ENCODE measurements at places on chromosomes 3 and 15. TPM values are rescaled to one million over a fixed set of nuclear protein-coding genes. Genes with fewer than 3 reads are reported as not detected.
A peak's percentile ranks its signal among the peaks of the same experiment; 100 is the strongest.

NANOGP8 gene
- not detected for total RNA-seq

MORC1 gene
- total RNA-seq, result not detected

XCR1 gene
- total RNA-seq, result not detected

AHSG gene
- total RNA-seq, result not detected

BHLHE40 gene
- 45.8 TPM for total RNA-seq

GHRL gene
- total RNA-seq, result not detected

TMC3 gene
- not detected for total RNA-seq

TRH gene
- total RNA-seq, result not detected

ADGRG7 gene
- total RNA-seq, result not detected

MAGEL2 gene
- total RNA-seq, result not detected

PAK6 gene
- total RNA-seq, result 0.67 TPM

BUB1B gene
- total RNA-seq, result 0.89 TPM

TGM4 gene
- total RNA-seq, result not detected

DNA sequence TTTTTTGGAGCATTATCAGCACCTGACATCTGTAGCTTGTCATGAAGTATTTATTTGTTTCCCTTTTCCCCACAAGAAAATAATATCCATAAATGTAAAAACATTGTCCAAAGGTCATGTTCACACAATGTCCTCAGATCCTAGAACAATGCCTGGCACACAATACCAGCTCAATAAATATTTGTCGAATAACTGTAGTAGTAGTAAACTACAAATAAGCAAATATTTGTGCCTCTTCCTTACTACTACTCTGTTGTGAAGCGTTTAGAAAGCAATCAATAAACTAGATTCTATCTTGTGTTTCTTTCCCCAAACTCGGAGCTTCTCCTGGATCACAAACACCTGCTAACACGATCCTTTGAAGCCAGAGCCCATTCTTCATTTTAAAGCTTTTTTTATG is 459.6 kb upstream of the NECTIN3 start:
- no peaks in the 10 kb centered on the region for H3K36me3 ChIP-seq
- no peak overlapping the region for H3K4me3 ChIP-seq
- no peak overlapping the region for H3K27ac ChIP-seq
- H3K4me1 ChIP-seq, result no peaks in the 10 kb centered on the region
- DNase-seq, result no peak

GRCh38 chr3:72279631-72280041 is 494.7 kb upstream of the PROK2 start:
- no peak overlapping the region for H3K27ac ChIP-seq
- no peak overlapping the region for H3K4me3 ChIP-seq
- no peaks in the 10 kb centered on the region for H3K27me3 ChIP-seq
- no peak for DNase-seq

GRCh38 chr15:85463976-85464375 is 83.6 kb downstream of the AKAP13 start:
- no peak overlapping the region for H3K27ac ChIP-seq
- H3K4me3 ChIP-seq, result no peak overlapping the region
- no peaks in the 10 kb centered on the region for H3K27me3 ChIP-seq
- H3K4me1 ChIP-seq, result peaks cover 7% of the 10 kb centered on the region
- no peaks in the 10 kb centered on the region for H3K36me3 ChIP-seq

DNA sequence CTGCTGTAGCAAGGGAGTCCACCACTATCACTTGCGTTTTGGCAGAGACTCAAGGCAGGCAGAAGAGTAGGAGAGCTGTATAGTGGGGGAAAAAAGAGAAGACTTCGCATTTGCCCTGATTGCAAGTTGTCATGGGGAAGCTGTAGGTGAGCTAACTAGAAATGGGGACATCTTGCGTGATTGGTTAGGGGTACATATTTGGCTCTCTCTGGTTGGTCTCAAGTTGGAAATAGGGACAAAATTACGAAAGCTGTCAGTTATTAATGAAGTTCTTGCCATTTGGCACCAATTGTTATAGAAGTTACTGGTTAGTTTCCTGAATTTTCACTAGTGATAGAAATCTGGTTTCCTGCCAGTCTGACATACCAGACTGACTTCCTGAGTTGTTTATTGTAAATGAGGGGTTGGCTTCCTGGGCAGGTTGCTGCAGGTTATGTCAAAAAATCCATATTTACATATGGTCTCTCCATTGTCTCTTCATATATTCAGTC is 8.2 kb upstream of the SENP7 start:
- peak; percentile 64 for DNase-seq
- peak overlapping the region; percentile 5 for H3K4me3 ChIP-seq
- no peaks in the 10 kb centered on the region for H3K36me3 ChIP-seq
- no peaks in the 10 kb centered on the region for H3K27me3 ChIP-seq
- peaks cover 57% of the 10 kb centered on the region for H3K4me1 ChIP-seq
- H3K27ac ChIP-seq, result peak overlapping the region; percentile 56

- peaks cover 10% of the 10 kb centered on the region for H3K4me1 ChIP-seq
- H3K27ac ChIP-seq, result no peak overlapping the region
- no peaks in the 10 kb centered on the region for H3K36me3 ChIP-seq
- H3K27me3 ChIP-seq, result peaks cover 24% of the 10 kb centered on the region
These were observed 18.4 kb downstream of the SPATA12 start for GRCh38 chr3:57078635-57079473.

- H3K36me3 ChIP-seq, result no peaks in the 10 kb centered on the region
- H3K4me3 ChIP-seq, result no peak overlapping the region
- DNase-seq, result no peak
- no peak overlapping the region for H3K27ac ChIP-seq
- H3K4me1 ChIP-seq, result no peaks in the 10 kb centered on the region
- no peaks in the 10 kb centered on the region for H3K27me3 ChIP-seq
These were observed 14.4 kb downstream of the GK5 start for GRCh38 chr3:142211034-142211433.

- H3K27me3 ChIP-seq, result peaks cover 9% of the 10 kb centered on the region
- peak overlapping the region; percentile 71 for H3K27ac ChIP-seq
- H3K4me1 ChIP-seq, result peaks cover 18% of the 10 kb centered on the region
- H3K36me3 ChIP-seq, result peaks cover 5% of the 10 kb centered on the region
These were observed 584 bp upstream of the LARS2 start for GRCh38 chr3:45387636-45388348.

DNA sequence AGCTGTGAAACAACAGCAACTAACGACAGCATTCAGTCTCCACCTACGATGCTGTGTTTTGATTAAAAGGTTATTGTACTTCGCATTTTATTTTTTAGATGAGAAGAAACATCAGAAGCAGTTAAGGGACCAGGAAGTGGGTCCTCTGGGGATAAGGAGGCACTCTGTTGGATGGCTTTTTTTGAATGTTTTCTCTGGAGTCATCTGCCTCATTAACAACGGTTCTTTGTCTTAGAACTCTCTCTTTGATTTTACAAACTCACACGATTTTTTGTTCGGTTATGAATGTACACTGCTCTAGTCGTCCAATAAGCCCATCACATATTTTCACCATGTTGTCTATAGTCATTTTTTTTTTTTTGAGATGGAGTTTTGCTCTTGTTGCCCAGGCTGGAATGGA is 36.0 kb upstream of the ARPIN start:
- no peak for DNase-seq
- no peaks in the 10 kb centered on the region for H3K4me1 ChIP-seq
- no peak overlapping the region for H3K4me3 ChIP-seq
- no peaks in the 10 kb centered on the region for H3K27me3 ChIP-seq
- H3K27ac ChIP-seq, result no peak overlapping the region

DNA sequence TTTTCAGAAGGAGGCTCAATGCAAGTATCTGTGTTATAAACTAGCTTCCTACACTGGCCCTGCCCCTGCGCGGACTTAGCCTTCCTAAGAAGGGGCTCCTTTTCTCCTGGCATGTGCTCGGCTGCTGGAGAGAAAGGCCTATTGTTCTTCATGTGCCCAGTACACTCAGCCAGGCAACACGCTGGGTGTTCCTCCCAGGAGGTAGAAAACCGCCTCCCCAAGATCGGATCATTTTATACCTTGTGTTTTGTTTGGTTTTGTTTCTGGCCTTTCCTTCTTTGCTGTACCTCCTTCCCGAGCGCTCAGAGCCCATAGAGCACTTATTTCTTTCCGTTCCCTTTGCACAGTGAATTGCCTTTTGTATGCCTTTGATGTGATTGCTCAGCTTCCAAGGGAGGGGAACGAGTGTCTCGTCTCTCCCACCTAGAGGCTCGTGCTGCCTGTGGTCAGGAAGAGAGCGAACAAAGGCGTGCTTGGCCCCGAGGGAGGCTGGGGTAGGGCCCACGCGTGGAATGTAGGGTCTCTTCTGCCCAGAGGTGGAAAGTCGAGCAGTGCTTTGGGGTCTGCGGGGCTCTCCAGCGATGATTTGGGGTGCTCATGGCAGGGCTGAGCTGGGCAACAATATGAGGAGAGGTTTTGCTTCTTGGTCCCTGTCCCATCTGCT is 30.0 kb downstream of the CCNL1 start:
- H3K36me3 ChIP-seq, result no peaks in the 10 kb centered on the region
- H3K4me3 ChIP-seq, result peak overlapping the region; percentile 45
- H3K27me3 ChIP-seq, result no peaks in the 10 kb centered on the region
- peaks cover 67% of the 10 kb centered on the region for H3K4me1 ChIP-seq
- no peak for DNase-seq

GRCh38 chr15:78360958-78361718 is 21.0 kb downstream of the CRABP1 start:
- H3K27ac ChIP-seq, result no peak overlapping the region
- H3K4me1 ChIP-seq, result no peaks in the 10 kb centered on the region
- H3K27me3 ChIP-seq, result no peaks in the 10 kb centered on the region
- no peak overlapping the region for H3K4me3 ChIP-seq
- no peak for DNase-seq
- no peaks in the 10 kb centered on the region for H3K36me3 ChIP-seq

GRCh38 chr3:58540176-58540858 is 3.3 kb upstream of the ACOX2 start:
- H3K36me3 ChIP-seq, result no peaks in the 10 kb centered on the region
- H3K4me3 ChIP-seq, result no peak overlapping the region
- no peaks in the 10 kb centered on the region for H3K4me1 ChIP-seq
- DNase-seq, result no peak
- no peaks in the 10 kb centered on the region for H3K27me3 ChIP-seq

- DNase-seq, result peak; percentile 25
- H3K27me3 ChIP-seq, result peaks cover 4% of the 10 kb centered on the region
- no peaks in the 10 kb centered on the region for H3K36me3 ChIP-seq
- H3K4me3 ChIP-seq, result no peak within 1 kb of the TSS
These were observed at the start of gene MYZAP for GRCh38 chr15:57591822-57592367. MYZAP (plus strand) TSS chr15:57591904; CDS start chr15:57592035, 131 bp downstream.

- H3K4me1 ChIP-seq, result peaks cover 29% of the 10 kb centered on the region
- no peak for DNase-seq
- no peak overlapping the region for H3K4me3 ChIP-seq
- no peaks in the 10 kb centered on the region for H3K27me3 ChIP-seq
- H3K36me3 ChIP-seq, result peaks cover 81% of the 10 kb centered on the region
These were observed 16.6 kb downstream of the NBEAL2 start for GRCh38 chr3:46995901-46996562.

DNA sequence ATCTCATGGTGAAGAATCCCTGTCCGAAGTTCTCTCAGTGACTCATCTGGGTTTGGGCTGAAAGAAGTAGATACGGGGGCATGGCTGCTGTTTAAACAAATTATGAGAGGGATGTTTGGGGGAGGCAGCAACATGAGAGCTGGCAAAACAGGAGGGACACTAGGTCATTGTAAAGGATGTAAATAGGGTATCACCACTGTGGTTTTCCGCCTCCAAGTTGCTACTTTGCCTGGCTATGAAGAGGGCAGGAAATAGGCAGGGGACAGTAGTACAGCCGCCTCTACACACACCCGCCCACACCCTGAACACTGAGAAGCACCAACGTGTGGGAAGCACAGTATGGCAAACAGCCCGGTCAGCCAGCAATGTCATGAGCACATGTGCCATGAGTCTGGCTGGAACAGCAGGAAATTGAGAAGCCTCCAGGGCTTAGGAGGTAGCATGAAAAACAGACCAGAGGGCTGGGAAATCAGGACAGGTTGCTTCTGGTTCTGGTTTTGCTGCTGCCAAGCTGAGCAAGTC is 17.1 kb downstream of the HEXA start:
- H3K36me3 ChIP-seq, result peaks cover 29% of the 10 kb centered on the region
- no peak overlapping the region for H3K4me3 ChIP-seq
- peaks cover 32% of the 10 kb centered on the region for H3K4me1 ChIP-seq
- no peak overlapping the region for H3K27ac ChIP-seq

GRCh38 chr3:11289864-11290263 is 17.7 kb downstream of the ATG7 start:
- H3K27ac ChIP-seq, result peak overlapping the region; percentile 11
- no peak for DNase-seq
- H3K27me3 ChIP-seq, result no peaks in the 10 kb centered on the region
- H3K4me3 ChIP-seq, result no peak overlapping the region

DNA sequence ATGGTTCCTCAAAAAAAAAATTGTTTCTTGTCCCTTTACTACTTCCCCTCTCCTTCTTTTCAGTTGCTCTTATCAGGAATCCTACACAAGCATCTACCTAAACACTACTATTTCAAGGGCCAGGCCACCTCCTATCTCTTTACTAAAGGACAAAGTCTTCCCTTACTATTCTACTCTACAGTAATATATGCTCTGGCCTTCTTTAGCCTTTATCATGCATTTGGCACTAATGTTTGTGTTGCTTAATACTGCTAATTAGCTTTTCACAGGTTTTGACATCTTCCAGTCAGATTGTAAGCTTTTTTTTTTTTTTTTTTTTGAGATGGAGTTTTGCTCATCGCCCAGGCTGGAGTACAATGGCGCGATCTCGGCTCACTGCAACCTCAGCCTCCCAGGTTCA is 5.3 kb downstream of the CEP19 start:
- no peak for DNase-seq
- H3K4me3 ChIP-seq, result no peak overlapping the region
- H3K27ac ChIP-seq, result no peak overlapping the region
- no peaks in the 10 kb centered on the region for H3K27me3 ChIP-seq
